Stimulated activated naive CD8-positive, alpha-beta T cell treated with anti-CD3 and anti-CD28 coated beads, Interleukin-15, Interleukin-2, amounts not matched to agents 100 U/mL and 50 U/mL, for 24 hours (primary cell): ENCODE measurements at places on chromosomes 16 and 17.
A peak's percentile ranks its signal among the peaks of the same experiment; 100 is the strongest.

GRCh38 chr16:79644971-79645667 is 44.6 kb upstream of the MAF start:
- DNase-seq, result no peak

GRCh38 chr16:46857368-46857945 is 26.5 kb upstream of the C16orf87 start:
- no peak for DNase-seq

- no peak for DNase-seq
Observed at GRCh38 chr17:44400226-44400847, 10.9 kb upstream of the ITGA2B start.

DNA sequence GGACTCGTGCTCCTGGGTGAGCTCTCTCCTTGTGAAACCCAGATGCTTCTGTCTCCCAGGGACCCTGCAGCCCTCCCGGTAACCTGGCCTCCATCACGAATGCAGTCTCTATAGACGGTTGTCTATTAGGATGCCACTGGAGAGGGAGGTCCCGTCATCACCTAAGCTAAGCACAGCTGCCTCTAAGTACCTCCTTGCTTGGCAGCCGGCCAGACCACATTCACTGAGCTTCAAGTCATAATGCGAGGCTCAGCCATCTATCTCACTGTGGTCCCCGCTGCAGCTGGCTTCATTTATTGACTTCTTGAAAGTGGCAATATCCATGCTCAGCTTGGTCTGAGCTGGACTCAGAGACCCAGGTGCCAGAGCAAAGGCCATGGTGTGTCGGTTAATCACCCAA is 74.5 kb upstream of the HSBP1 start:
- no peak for DNase-seq

GRCh38 chr17:57585341-57586195 is 159.5 kb downstream of the CCDC182 start:
- no peak for DNase-seq

GRCh38 chr17:31093866-31094599 is 744 bp upstream of the NF1 start:
- no peak for DNase-seq

GRCh38 chr16:57380671-57381462 is 8.6 kb downstream of the CX3CL1 start:
- peak; percentile 47 for DNase-seq

DNA sequence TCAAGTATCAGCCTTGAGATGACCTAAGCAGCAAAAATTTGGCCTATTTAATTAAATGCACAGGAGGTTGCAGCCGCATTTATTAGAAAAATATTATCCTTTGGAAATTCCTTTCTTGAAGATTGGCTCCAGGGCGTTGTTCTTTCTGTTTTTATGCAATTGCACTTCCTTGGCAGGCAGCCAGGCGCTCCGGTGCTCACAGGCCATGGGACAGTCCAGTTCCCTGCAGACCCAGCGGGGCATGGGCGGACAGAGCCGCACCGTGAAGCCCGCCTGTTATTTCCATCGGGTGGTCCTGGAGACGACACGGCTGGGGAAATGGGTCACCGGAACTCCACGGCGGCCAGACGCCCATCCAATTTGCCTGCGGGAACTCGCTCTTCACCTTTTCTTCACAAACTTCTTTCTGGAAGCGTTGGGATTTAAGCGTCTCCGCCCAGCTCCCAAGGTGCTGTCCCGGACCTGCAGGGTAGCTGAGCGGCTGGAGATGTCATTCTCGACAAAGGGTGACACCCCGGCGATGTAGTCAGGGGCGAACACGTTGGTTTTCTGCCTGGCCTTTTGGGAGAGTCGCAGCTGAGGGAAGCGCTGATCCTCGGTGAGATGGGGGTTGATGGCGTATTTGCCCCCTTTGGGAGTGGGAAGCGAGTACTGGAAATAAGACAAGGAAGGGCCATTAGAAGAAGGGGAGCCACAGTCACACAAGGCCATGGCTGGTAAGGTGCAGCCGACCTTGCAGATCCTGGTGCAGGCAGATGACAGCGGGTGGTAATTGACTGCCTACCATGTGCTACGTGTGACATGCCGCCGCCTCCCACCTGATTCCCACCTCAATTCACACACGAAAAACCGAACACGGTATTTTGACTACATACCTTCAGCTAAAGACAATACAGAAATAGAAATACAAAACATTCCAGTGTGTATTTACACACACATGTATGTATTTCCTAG is 12.5 kb downstream of the NOB1 start:
- no peak for DNase-seq

GRCh38 chr16:25419681-25420080 is 162.0 kb upstream of the ZKSCAN2 start:
- DNase-seq, result no peak

- DNase-seq, result no peak
Observed at GRCh38 chr16:69318911-69319289, 7.8 kb downstream of the VPS4A start.

- DNase-seq, result no peak
Observed at GRCh38 chr17:38915639-38915995, 9.8 kb upstream of the LASP1NB start.

DNA sequence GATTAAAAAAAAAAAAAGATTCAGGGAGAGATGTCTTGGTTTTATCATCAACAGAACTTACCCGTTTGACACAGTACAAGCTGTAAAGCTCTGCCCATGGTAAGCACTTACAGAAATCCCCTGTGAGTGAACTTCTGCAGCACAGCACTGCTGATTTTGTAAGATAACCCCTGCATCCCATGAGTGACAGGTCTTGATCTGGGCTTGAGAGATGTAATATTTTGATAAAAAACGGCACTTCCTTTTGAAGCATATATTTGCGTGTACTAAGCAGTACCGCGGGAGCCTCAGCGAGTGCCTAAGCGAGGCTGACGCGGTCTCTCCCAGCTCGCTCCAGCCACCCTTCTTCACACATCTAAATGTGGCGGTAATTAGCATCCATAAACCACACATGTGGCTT is 50.5 kb downstream of the IKZF3 start:
- DNase-seq, result peak; percentile 64

DNA sequence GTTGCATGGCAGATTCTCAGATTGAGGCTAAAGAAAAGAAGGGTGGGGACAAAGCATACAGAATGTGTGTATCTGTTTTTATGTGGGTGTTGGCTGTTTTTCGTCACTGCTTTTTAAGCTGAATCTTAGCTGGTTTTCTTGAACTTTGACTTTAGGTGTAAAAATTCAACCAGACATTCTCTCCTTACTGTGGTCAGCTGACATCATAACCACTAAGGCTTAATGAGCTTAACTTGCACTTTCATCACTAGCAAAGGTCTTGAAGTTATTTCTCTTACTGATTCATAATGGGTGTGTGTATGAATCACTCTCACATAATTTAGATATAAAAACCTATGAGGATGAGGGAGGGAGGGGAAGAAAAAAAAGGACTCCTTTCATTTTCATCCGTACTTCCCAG is 4.0 kb upstream of the CDC6 start:
- no peak for DNase-seq

DNA sequence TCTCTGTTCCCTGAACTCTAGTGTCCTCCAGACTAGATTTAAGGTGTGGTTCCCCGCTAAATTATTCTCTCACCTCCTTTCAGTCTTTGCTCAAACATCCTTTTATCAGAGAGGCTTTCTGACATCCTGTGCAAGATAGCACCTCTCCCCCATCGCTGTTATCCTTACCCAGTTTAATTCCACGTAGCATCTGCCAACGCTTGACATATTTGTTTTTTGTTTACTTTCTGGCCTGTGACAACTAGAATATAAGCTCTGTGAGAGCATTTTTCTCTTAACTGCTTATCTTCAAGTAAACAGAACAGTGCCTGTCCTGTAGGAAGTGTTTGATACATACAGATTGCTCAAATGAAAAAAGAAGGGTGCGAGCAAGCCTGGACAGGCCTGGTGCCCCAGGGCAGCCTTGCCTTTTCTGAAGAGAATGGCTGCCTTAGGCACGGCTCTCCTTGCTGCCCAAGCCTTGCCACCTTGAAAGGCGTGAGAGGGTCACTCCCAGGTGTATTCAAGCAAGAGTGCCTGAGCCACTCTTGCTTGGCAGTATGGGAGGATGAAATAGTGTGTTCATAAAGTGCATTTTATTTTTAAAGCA is 9.7 kb downstream of the DYNLL2 start:
- no peak for DNase-seq

DNA sequence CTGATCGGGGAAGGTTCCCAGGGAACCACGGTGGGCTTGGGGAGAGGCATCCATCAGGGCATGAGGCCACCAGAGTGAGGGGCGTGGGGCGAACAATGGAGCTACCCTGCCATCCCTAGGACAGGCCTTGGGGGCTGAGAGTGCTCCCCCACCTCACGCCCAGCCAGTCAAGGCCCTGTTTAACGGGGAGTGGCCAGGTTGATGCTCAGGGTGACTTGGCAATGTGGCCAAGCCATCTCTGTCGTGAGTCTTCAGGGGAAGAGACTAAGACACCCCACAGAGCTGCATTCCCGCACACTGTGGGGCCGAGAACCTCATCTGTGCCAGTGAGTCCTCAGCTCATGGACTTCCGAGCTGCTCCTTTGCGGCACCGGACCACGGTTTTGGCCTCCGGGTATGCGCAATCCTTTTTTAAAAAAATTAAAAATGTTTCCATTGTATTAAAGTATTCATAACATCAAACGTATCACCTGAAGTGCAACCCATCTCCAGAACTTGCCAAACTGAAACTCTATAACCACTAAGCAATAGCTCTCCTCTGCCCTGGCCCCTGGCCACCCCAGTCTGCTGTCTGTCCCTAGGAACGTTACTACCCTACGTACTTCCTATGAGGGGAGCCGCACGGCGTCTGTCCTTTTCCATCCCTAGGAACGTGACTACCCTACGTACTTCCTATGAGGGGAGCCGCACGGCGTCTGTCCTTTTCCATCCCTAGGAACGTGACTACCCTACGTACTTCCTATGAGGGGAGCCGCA is 71.8 kb upstream of the DOC2B start:
- no peak for DNase-seq

DNA sequence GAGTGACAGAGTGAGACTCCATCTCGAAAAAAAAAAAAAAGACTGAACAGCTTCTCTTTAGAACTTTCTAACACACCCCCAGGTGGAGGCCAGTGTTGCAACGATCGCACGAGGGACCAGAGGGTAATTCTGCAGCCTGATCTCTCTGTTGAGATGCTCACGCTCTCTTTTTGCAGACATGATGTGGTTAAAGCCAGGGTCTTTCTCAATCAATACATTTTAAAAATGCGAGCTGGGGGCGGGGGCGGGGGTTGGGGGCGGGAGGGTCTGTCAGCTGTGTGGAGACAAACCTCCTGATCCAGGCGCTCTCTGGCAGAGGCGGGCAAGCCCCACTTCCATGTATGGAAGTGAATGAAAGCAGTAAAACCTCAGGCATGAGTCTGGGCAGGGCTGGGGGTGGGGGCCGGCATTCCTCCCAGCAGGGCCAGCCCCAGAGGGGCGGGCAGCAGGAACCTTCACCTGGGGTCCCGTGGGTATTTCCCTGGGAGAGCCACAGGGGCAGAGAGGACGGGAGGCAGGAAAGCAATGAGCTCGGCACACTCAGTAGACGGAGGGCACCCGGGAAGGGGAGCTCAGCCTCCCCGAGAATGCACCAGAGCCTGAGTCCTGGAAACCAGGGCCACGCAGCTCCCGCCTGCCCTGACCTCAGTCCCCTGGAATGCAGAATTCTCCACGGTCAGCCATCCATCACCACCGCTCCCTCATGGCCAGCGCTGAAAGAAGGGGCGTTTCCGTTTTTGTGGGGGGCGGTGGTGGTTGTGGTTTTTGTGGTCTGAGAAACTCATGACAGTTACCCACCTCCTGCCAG is 28.0 kb downstream of the NXN start:
- no peak for DNase-seq

GRCh38 chr17:903691-904481 is 75.7 kb downstream of the NXN start:
- no peak for DNase-seq

- no peak for DNase-seq
Observed at GRCh38 chr17:57886020-57886419, 36.2 kb upstream of the MRPS23 start.

- no peak for DNase-seq
Observed at GRCh38 chr17:52024300-52024870, 134.1 kb downstream of the CA10 start.

- no peak for DNase-seq
Observed at GRCh38 chr16:66569131-66569530, 2.9 kb downstream of the CMTM1 start.
